ENCODE measurements at places on chromosomes 7 and 10. TPM values are rescaled to one million over a fixed set of nuclear protein-coding genes. Genes with fewer than 3 reads are reported as not detected.
A peak's percentile ranks its signal among the peaks of the same experiment; 100 is the strongest.

- no peak overlapping the region for H3K4me3 ChIP-seq
- no peak overlapping the region for H3K27ac ChIP-seq
- DNase-seq: no peak
Measured at GRCh38 chr7:35254496-35255442, 869 bp upstream of the TBX20 start.

DNA sequence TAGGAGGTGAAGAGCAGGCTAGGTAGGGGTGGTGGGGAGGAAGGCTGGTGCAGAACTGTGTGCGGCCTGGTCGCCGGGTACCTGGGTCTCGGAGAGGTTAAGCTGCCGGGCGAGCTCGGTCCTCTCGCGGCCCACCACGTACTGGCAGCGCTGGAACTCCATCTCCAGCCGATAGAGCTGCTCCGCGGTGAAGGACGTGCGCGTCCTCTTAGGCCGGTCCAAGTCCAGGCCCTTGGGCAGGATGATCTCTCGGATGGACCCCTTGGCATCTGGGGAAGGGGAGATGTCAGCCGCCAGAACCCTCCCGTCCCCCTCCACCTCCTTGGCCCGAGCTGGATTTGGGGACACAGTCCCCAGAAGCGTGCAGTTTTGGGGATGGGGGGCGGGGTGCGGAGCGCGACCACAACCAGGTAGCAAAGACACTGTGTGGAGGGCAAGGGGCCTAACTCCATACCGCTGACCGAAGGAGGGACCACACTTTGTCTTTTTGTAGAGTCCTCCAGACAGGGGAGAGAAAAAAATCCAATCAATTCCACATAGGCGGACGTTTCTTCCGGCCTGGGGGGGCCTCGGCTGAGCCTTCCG lies 1.6 kb downstream of the VAX1 start:
- no peak for DNase-seq
- H3K27me3 ChIP-seq: 0 out of 2 replicates have a peak, but pooled peaks cover 4% of the 10 kb centered on the region
- no peak overlapping the region for H3K27ac ChIP-seq
- no peaks in the 10 kb centered on the region for H3K36me3 ChIP-seq
- H3K4me3 ChIP-seq: no peak overlapping the region
- H3K4me1 ChIP-seq: no peaks in the 10 kb centered on the region

GRCh38 chr7:20030417-20030816 lies 186.8 kb downstream of the MACC1 start:
- no peak overlapping the region for H3K4me3 ChIP-seq
- H3K4me1 ChIP-seq: peaks cover 18% of the 10 kb centered on the region
- DNase-seq: no peak
- no peaks in the 10 kb centered on the region for H3K27me3 ChIP-seq
- H3K27ac ChIP-seq: no peak overlapping the region
- H3K36me3 ChIP-seq: no peaks in the 10 kb centered on the region

GRCh38 chr7:138608275-138608674 lies 92.9 kb downstream of the SVOPL start:
- H3K4me1 ChIP-seq: no peaks in the 10 kb centered on the region
- H3K36me3 ChIP-seq: no peaks in the 10 kb centered on the region
- H3K27me3 ChIP-seq: no peaks in the 10 kb centered on the region
- H3K4me3 ChIP-seq: no peak overlapping the region
- no peak for DNase-seq

DNA sequence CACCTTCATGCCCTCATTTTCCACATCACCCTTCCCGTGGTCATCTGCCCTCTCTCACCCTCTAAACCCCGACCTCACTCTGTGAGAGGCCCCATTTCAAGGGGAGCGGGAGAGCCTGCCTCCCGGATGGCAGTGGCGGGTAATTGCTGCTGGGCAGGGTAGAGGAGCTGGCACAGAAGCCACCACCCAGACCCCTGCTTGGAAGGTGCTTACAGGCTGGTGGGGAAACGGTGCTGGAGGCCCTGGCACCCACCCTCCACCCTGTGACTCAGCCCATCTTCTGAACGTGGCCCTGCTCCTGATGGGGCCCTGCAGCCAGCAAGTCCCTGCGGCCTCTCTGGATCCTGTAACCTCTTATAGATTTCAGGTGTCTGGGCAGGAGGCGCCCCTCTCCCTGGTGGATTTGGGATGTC lies 10.6 kb upstream of the PWWP2B start:
- no peaks in the 10 kb centered on the region for H3K4me1 ChIP-seq
- no peak overlapping the region for H3K4me3 ChIP-seq
- no peaks in the 10 kb centered on the region for H3K36me3 ChIP-seq
- no peak overlapping the region for H3K27ac ChIP-seq
- no peak for DNase-seq
- no peaks in the 10 kb centered on the region for H3K27me3 ChIP-seq

DNA sequence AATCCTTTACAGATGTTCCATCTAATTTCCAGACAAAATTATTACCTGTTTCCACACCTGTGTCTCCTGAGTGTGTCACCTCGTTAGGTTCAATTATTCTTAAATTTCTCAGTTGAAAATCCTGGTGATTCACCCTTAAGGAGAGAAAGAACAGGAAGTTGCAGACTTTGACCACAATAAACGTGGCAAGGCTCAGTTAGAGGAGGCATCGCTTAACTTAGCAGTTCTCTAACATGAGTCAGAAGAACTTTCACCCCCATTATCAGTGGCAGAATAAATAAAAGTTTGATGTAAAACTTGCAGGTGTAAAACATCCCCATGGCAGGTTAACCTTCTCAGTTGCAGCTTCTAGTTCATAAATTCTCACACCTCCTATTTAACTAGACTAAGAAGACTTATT lies 8.3 kb downstream of the XPNPEP1 start:
- peaks cover 42% of the 10 kb centered on the region for H3K4me1 ChIP-seq
- peak overlapping the region; percentile 21 for H3K4me3 ChIP-seq
- H3K27ac ChIP-seq: peak overlapping the region; percentile 73
- no peaks in the 10 kb centered on the region for H3K27me3 ChIP-seq

DNA sequence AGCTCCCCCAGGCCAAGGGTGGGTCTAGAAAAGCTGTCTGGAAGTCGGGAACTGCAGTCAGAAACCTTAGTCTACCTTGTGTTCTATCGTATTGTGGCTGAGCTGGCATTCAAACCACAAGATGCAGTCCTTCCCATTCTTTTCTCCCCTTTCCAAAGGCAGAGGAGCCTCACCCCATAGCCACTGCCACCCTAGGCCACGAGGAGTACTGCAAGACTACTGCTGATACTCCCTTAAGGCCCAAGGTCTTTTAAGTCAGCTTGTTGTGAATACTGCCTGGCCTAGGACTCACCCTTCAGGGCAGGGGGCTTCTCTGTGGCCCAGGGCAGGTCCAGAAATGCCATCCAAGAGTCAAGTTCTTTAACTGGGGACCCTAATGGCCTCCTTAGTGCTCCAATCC lies 214.5 kb upstream of the CNTNAP2 start:
- no peak overlapping the region for H3K4me3 ChIP-seq
- H3K36me3 ChIP-seq: no peaks in the 10 kb centered on the region
- no peak overlapping the region for H3K27ac ChIP-seq
- H3K27me3 ChIP-seq: no peaks in the 10 kb centered on the region
- DNase-seq: no peak

GRCh38 chr7:3825491-3825890 lies 524.4 kb downstream of the SDK1 start:
- no peak overlapping the region for H3K4me3 ChIP-seq
- DNase-seq: no peak
- H3K27ac ChIP-seq: no peak overlapping the region
- H3K4me1 ChIP-seq: no peaks in the 10 kb centered on the region
- no peaks in the 10 kb centered on the region for H3K36me3 ChIP-seq
- H3K27me3 ChIP-seq: peaks cover 70% of the 10 kb centered on the region

The PPP1R3C gene
- total RNA-seq: 1.5 TPM

DNA sequence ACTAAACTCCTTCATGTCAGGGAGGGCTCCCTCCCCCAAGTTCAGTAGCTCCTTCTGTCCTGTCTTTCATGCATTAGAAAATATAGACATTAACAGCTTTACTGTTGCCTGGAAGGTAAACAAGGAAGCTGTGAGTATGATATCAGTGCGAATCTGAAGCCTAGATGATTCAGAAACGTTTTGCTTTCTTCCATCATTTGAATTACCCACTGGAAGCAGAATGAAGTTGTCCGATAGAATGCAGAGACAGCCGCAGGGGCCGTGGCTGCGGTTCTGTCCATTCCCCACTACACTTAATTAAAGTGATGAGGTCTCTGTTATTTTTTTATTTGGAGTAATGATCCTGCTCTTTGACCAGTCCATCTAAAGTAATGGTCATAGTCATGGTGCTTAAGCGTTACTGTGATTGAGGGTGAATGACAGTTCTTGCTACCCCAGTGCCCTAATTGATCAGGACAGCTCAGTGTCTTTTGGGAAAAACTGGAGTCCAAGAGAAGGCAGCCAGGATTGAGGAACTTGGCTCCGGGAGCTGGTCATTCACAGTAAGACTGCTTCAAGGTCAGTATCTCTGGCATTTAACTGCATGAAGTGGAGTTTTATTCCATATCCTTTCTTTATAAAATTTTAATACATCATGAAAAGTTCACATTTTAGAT lies 69.9 kb downstream of the PTPRE start:
- peak; percentile 3 for DNase-seq
- H3K4me3 ChIP-seq: no peak overlapping the region
- H3K27me3 ChIP-seq: no peaks in the 10 kb centered on the region
- H3K4me1 ChIP-seq: peaks cover 25% of the 10 kb centered on the region

The CDC123 gene
- total RNA-seq: 86.0 TPM

The OR2A42 gene
- not detected for total RNA-seq

DNA sequence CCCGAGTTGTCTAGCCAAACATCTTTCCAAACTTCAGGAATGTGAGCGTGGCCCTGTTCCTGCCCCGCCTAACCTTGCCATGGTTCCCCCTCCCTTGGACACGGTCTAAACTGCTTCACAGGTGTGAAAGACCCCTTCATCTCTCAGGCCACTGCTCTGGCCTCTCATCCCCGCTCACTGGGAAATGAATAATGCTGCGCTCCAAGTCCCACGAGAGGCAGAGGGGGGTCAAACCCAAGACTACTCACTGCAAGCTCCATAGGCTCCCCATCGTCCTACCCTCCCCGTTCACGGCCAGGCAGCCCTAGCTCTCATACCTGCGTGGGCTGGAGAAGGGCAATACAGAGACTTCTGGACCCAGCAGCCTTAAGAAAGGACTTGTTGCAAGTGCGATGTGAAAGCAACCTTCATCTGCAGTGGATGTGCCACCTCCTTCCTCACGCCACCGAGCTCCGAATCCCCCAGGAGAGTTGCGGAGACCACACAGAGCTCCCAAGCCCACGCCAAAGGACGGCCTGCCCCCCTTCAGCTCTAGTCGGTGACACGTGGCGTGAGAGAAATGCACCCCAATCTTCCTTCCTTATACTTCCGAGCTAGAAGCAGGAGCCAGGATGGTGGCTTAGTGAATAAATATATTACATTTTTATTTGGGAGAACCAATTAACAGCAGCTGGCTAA lies 9.7 kb downstream of the ZNF467 start:
- peaks cover 19% of the 10 kb centered on the region for H3K27me3 ChIP-seq
- H3K36me3 ChIP-seq: no peaks in the 10 kb centered on the region
- DNase-seq: no peak
- no peaks in the 10 kb centered on the region for H3K4me1 ChIP-seq

GRCh38 chr7:40969641-40970040 lies 733.2 kb downstream of the INHBA start:
- H3K4me1 ChIP-seq: 0 out of 2 replicates have a peak, but pooled peaks cover 5% of the 10 kb centered on the region
- no peak overlapping the region for H3K4me3 ChIP-seq
- no peaks in the 10 kb centered on the region for H3K36me3 ChIP-seq

DNA sequence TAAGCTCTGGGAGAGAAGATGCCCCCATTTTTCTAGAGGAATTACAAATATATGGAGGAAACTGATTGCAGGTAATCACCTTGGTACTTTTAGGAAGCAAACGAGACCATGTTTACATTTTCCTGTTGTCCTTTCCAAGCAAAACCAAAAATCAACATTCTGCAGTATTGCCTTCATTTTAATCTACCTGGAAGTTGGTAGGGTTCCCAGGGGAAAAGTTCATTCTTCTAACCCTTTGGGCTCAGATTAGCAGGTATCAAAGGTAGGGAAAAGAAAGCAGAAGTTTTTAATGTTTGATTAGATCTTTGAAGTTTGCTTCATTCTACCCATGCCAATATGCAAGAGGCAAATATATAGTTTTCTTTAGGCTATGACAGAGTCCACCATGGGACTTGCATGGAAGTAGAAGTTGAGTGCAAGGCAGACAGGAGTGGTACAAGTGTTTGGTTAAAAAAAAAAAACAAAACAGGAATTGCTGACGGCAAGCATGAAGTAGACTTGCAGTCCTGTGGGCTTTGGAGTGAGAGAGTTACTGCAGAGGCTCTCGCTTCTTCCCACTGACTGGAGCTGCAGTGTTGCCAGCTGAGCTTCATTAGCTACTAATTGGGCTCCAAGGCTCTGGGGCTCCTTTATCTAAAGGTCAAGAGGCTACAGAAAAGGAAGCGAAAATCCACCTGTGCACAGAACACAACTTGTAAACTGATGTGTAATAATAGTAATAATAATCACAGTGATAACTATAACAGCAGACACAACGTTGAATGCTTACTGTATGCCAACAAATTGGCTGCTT lies 28.9 kb upstream of the ASAH2 start:
- H3K27me3 ChIP-seq: no peaks in the 10 kb centered on the region
- H3K27ac ChIP-seq: no peak overlapping the region
- H3K4me3 ChIP-seq: no peak overlapping the region

The FKBP14 gene
- 29.9 TPM for total RNA-seq

DNA sequence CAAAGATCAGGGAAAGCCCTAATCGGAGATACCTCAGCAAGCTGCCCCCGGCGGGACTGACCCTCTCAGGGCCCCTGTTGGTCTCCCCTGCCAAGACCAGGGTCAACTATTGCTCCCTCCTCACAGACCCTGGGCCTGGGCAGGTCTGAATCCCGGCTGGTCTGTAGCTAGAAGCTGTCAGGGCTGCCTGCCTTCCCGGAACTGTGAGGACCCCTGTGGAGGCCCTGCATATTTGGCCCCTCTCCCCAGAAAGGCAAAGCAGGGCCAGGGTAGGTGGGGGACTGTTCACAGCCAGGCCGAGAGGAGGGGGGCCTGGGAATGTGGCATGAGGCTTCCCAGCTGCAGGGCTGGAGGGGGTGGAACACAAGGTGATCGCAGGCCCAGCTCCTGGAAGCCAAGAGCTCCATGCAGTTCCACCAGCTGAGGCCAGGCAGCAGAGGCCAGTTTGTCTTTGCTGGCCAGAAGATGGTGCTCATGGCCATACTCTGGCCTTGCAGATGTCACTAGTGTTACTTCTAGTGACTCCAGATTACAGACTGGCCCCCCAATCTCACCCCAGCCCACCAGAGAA lies 24.1 kb downstream of the TBATA start:
- H3K36me3 ChIP-seq: no peaks in the 10 kb centered on the region
- DNase-seq: peak; percentile 40
- no peak overlapping the region for H3K4me3 ChIP-seq
- H3K4me1 ChIP-seq: peaks cover 19% of the 10 kb centered on the region
- no peak overlapping the region for H3K27ac ChIP-seq

The FGFR2 gene
- not detected for total RNA-seq

- H3K27ac ChIP-seq: no peak overlapping the region
- H3K4me1 ChIP-seq: no peaks in the 10 kb centered on the region
- no peaks in the 10 kb centered on the region for H3K27me3 ChIP-seq
- no peak overlapping the region for H3K4me3 ChIP-seq
Measured at GRCh38 chr10:66747451-66747850, 178.4 kb upstream of the LRRTM3 start.

The ZNF438 gene
- 4.6 TPM for total RNA-seq

The CFAP69 gene
- 18.5 TPM for total RNA-seq
